ENCODE measurements at places on chromosomes 2 and 18. TPM values are rescaled to one million over a fixed set of nuclear protein-coding genes. Genes with fewer than 3 reads are reported as not detected.

PUS10 gene
- total RNA-seq, result 7.1 TPM

SPDYA gene
- 1.7 TPM for total RNA-seq

SPEG gene
- 7.7 TPM for total RNA-seq

GRCh38 chr2:109510136-109511028 is 103.4 kb downstream of the SEPTIN10 start:
- peak; percentile 75 for DNase-seq

DNA sequence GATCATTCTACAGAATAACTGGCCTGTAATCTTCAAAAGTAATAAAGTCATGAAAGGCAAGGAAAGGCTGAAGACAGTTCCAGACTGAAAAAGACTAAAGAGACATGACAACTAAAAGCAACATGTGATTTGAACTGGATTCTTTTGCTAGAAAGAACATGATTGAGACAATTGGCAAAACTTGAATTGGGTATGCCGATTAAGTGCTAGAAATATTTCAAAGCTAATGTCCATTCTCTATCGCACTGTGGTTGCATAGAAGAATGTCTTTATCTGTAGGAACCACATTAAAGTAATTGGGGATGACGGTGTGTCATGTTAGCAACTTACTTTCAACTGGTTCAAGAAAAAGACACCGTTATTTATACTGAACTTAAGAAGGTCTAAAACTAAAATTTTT is 98.5 kb downstream of the EXOC6B start:
- DNase-seq, result no peak

- peak; percentile 74 for DNase-seq
Observed at GRCh38 chr18:3872641-3873040, 422.7 kb downstream of the TGIF1 start.

DNA sequence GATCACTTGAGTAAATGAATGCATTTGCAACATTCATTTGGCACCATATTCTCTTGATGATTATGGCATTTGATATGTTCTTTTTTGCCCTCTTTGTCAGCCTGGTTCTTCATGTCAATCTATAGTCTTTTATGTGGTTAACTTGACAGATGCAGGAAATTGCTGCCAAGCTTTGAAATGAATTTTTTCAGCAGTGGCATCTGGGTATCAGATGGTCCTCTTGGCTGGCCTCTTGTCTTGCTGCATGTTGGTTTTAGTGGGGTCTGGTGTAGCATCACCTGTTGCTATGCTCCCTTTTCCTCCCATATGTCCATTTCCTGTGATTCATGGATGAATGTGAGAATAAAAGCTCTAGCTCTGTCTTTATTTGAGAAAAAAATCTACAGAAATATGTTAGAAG is 119.9 kb downstream of the DPP4 start:
- DNase-seq, result no peak

DNA sequence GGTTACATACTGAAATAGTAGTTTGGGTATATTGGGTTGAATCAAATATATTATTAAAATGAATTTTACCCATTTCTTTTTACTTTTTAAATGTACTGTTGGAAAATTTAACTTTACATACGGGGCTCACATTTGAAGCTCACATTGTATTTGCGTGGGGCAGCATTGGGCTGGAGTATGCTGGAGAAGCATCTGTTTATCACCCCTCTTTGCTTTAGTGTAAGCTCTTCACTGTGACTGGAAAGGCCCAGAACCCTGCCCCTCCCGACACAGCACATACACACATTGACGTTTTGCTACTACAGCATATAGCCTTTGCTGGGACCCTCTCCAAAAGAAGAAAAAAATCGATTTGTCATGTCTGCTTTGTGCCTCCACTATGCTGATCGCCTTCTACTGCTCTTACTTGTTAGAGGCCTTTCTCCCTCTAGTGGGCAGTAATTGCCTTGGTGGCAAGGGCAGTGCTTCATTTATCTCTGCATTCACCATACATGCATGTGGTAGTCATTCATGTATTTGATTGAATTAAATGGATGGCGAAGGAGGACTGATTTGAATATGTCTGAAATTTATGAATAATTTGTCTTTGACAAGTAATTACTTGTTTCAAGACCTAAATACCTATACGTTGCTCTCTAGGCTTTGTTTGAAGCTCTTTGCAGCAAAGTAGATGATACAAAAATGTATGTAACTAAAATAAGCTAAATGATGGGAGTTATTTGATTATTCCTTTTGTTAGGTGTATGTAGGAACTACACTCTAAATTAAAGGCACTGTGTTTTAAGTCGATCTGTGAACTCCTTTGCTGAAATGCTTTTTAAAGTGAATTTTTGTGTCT is 37.4 kb downstream of the VAPA start:
- DNase-seq, result peak; percentile 49

DNA sequence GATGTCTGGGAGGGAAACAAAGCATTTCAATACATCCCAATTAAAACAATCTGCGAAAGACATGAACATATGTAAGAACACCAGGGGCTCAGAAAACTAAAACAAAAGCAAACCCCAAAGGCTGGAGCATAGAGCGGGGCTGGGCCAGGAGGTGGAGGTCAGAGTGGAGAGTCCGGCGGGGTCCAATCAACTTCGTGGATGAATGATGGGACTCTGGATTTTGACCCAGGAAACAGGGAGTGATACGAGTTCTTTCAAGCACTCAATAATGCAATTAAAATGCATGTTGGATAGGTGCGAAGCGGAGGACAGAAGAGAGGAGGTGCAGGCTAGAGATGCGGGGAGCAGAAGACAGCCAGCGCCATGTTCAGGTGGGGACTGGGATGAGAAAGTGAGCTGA is 200.7 kb upstream of the PXDN start:
- DNase-seq, result no peak

DNA sequence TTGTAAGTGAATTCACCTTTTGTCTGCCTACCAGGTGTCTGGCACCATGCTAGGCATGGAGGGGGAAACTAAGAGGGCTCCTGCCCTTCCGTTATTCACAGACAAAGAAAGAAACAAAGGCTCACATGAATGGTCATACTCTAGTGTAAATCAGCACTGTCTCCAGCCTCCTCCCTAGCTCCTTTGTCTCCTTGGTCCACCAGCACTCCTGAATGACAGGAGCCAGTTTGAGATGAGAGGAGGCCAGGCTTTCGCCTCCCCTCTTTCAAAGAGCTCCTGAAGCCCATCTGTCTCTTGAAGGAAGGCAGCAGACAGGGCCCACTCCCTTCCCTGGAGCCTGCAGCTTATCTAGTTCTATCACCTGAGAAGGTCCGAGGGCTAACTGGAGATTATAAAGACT is 18.7 kb downstream of the SATB2 start:
- DNase-seq, result no peak

- DNase-seq, result no peak
Observed at GRCh38 chr2:3399381-3399780, 19.9 kb downstream of the TRAPPC12 start.
